ENCODE measurements at places on chromosomes 4 and X.

DNA sequence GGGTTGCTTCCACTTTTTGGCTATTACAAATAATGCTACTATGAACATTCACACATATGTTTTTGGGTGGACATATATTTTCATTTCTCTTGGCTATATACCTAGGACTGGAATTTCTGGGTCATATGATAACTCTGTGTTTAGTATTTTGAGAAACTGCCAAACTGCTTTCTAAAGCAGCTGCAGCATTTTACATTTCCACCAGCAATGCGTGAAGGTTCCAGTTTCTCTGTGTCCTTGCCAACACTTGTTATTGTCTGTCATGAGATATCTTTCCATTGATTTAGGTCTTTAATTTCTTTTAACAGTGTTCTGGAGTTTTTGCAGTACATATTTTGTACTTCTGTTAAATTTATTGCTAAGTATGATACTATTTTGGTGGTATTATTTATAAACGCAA, 48.3 kb downstream of the CLCN5 start:
- no peak for DNase-seq

GRCh38 chr4:106854569-106855351, 181.4 kb downstream of the DKK2 start:
- no peak for DNase-seq

DNA sequence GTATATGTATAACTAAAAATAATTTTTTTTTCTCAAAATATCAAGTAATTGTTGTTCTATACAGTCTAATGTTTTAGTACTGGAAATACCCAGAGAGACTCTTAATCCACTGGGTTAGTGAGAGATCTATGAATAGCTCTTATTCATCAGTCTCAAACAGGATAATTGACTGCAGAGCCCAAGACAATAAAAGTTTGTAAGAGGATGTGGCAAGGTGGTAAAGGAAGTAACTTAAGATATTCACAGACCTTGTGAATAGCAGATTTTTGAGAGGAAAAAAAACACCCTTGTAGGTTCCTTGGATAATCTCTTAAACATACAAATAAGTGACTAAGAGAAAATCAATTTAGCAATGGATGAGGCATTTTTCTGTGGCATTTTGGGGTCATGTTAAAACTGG, 210.9 kb upstream of the FAM241A start:
- DNase-seq: no peak

DNA sequence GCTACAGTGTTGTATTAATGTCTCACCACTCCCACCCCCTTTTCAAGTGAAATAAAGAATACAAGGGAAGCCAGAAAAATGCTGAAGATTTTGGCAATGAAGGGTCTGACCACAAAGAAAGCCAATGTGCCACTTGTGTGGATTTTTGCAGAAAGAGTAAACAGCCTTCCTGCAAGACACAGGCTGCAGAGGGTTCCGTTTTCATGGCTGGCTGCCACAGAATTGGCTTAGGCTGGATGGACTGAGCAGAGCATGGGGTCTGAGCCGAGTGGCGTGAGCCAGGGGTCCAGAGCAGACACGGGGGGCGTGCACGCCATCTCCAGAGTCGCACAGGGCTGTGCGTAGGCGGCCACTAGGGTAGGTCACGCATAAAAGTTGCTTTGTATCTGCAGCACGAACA, 69.2 kb downstream of the MTNR1A start:
- DNase-seq: no peak

DNA sequence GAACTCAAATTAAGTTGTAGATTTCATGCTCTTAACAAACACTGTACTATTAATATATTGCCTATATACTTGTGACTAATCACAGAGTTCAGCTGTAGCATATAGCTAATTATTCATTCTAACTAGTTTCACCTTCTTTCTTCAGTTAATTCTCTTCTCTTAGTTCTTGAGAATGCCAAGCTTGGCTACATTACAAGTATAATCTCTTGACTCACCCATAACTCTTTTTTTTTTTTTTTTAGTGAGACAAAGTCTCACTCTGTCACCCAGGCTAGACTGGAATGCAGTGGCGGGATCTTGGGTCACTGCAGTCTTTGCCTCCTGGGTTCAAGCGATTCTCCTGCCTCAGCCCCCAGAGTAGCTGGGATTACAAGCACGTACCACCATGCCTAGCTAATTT, 5.4 kb downstream of the KLHL5 start:
- DNase-seq: no peak

- DNase-seq: no peak
Measured at GRCh38 chrX:23952984-23953907, 45.4 kb downstream of the CXorf58 start.

DNA sequence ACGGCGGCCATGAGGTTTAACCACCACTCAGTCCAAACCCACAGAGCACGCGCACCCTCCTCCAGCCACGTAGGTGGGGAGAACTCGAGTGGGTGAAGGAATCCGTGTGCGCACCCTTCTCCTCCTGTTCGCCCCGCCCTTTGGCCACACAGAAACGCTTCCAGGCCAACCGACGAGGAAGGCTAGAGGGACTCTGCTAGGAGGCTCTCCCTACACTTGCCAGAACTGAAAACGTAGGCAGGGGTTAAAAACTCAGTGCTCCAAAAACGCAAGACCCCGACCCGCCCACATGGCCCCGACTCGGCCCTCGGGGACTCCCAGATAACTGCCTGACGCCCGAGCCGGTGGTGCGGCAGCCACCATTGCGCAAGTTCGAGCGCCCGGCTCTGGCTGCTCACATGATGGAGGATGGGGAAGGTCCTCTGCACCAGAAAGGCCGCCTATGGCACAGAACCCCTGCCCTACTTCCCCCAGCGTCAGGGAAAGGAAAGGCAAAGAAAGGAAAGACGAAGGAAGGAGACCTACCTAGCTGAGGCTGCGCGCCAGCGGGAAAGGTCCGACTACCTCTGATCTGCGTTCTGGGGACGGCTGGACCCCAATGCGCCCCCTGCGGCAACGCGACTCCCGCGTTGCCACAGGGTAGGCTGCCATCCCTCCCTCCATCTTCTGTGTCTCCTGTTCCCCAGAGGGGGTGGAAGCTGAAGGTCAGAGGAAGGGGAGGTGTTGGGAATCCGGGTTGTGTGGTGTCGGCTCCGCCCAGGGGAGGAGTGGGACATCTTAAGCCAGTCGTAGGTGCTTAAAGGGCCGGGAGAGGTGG, 201.9 kb upstream of the AGTR2 start:
- no peak for DNase-seq

DNA sequence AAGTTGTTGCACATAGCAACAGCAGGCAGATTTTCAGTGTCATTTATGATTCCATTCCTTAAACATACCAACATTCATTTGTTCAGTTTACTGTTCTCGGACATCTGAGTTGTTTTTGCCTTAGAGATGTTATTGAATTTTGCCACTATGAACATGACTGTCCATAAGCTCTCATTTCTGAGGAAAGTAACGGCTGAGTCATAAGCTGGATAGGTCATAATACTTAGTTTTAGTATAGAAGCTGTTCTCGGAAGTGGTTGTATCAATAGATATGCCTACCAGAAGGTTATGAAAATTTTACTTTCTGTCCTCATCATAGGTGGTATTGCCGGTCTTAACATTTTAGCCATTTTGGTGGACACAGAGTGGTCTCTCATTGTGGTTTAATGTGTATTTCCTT, 157.1 kb upstream of the CLNK start:
- no peak for DNase-seq

GRCh38 chr4:19915276-19915675, 336.4 kb upstream of the SLIT2 start:
- DNase-seq: no peak

- no peak for DNase-seq
Measured at GRCh38 chr4:139962130-139962684, 191.8 kb downstream of the MAML3 start.

DNA sequence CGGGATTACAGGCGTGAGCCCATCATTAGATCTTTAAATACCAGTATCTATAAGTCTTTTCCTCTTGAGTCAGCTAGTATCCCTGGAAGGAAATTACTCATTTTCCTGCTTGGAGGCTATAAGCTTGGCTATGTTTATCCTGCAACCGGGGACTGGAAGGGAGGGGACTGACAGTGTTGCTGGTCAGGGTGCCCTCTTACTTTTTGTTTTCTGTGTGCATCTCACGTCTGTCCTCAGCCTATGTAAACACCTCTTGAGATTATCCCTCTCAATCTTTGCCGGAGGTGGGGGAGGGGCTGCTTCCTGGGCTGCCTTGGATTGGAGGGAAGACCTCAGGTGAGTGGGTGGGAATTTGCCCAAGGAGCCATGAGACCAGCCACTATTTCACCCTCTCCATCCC, 37.0 kb downstream of the HTT start:
- DNase-seq: no peak

GRCh38 chr4:53963781-53964180, 100.6 kb downstream of the CHIC2 start:
- no peak for DNase-seq

- no peak for DNase-seq
Measured at GRCh38 chr4:85929961-85930665, 429.7 kb downstream of the MAPK10 start.

DNA sequence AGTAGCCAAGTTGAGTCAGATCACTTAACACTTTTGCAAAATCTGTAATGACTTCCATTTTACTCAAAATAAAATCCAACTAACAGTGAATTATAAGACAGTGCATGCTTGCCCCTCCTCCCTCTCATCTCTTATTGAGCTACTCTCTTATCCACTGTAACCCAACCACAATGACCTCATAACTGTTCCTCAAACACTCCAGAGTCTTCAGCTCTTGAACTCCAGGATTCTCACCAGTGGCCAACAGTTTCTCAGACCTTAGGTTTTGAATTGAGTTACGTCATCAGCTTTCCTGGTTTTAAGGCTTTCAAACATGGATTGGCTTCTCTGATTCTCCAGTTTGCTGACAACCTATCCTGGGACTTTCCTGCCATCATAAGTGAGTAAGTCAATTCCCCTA, 938.3 kb downstream of the RAB28 start:
- DNase-seq: no peak

GRCh38 chr4:71568131-71568530, 215.7 kb downstream of the GC start:
- no peak for DNase-seq

DNA sequence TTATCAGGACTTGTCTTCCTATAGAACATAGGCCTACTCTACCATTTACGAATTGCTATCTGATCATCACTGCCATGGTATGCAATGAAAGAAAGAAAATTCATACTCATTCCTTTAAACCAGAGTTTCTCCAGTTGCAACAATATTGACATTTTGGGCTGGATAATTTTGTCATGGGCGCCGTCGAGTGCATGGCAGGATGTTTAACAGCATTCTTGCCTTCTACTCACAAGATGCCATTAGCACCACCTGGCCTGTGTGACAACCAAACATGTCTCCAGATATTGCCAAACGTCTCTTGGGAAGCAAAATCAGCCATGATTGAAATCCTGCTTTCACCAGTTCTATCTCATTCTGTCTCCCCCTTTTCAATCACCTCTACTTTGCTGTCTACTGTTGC, 63.6 kb upstream of the ARHGAP24 start:
- no peak for DNase-seq

DNA sequence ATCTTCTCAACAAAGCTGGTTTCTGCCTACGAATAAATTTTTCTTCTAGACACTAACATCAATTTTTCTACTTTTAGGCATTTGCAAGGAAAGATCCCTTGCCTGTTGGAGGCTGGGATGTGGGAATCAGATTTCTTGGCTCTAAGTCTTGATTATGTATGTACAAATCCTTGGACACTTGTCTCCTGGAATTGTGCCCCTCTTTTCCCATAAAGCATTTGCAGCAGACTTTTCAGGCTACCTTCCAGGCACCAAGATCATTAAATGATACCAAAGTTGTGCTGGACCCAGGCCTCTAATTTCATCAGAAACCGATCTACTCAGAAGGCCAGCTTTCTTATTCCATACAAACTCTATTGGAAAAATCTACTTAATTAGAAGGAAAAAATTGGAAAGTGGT, 339.5 kb upstream of the DIPK2B start:
- DNase-seq: no peak
